Endothelial cell (in vitro differentiated cells): ENCODE measurements at places on chromosomes 5 and 9. TPM values are rescaled to one million over a fixed set of nuclear protein-coding genes. Genes with fewer than 3 reads are reported as not detected.

Gene SPINK5
- 4.3 TPM for total RNA-seq

Gene FGFR4
- total RNA-seq = 11.0 TPM

Gene ANKRD31
- total RNA-seq = 0.05 TPM

Gene ACO1
- total RNA-seq = 30.6 TPM

Gene SLC6A18
- not detected for total RNA-seq

Gene TAS2R1
- not detected for total RNA-seq

Gene C9
- not detected for total RNA-seq

Gene LHX2
- total RNA-seq = not detected

Gene CDX1
- total RNA-seq = 0.59 TPM

- H3K4me1 ChIP-seq = no peaks in the 10 kb centered on the region
- H3K27me3 ChIP-seq = no peaks in the 10 kb centered on the region
- no peak overlapping the region for H3K27ac ChIP-seq
- H3K4me3 ChIP-seq = no peak overlapping the region
- H3K36me3 ChIP-seq = no peaks in the 10 kb centered on the region
These were observed 134.9 kb downstream of the PRDM6 start for GRCh38 chr5:123223921-123224320.

GRCh38 chr9:96136992-96137670 lies 164.8 kb downstream of the HSD17B3 start:
- H3K27ac ChIP-seq = no peak overlapping the region
- peaks cover 3% of the 10 kb centered on the region for H3K4me1 ChIP-seq
- peaks cover 3% of the 10 kb centered on the region for H3K27me3 ChIP-seq
- no peak overlapping the region for H3K4me3 ChIP-seq
- DNase-seq = no peak

DNA sequence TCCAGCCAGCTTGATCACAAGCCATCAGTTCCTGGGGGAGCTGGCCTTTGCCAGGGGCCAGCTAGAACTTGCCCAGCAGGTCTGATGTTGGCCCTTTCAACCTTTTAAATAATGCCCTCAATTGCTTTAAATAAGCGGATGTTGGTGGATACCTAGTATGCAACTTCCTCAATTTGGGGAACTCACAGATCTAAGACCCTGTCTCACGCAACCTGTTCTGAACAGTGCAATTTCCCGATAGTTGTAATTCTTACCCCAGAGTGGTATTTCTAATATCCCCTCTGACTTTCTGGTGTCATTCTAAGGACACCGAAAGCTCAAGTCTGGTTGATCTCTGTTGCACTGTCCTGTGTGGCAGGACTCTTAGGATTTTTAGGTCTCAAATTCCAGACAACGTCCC lies 23.1 kb downstream of the GALNT12 start:
- no peak overlapping the region for H3K4me3 ChIP-seq
- peaks cover 1% of the 10 kb centered on the region for H3K27me3 ChIP-seq
- H3K4me1 ChIP-seq = peaks cover under 1% of the 10 kb centered on the region
- H3K36me3 ChIP-seq = no peaks in the 10 kb centered on the region
- DNase-seq = no peak

- peaks cover 4% of the 10 kb centered on the region for H3K27me3 ChIP-seq
- no peak overlapping the region for H3K27ac ChIP-seq
- peaks cover 49% of the 10 kb centered on the region for H3K4me1 ChIP-seq
- no peak for DNase-seq
- H3K36me3 ChIP-seq = peaks cover 4% of the 10 kb centered on the region
- H3K4me3 ChIP-seq = no peak overlapping the region
These were observed 12.9 kb upstream of the F2RL1 start for GRCh38 chr5:76805821-76806505.

DNA sequence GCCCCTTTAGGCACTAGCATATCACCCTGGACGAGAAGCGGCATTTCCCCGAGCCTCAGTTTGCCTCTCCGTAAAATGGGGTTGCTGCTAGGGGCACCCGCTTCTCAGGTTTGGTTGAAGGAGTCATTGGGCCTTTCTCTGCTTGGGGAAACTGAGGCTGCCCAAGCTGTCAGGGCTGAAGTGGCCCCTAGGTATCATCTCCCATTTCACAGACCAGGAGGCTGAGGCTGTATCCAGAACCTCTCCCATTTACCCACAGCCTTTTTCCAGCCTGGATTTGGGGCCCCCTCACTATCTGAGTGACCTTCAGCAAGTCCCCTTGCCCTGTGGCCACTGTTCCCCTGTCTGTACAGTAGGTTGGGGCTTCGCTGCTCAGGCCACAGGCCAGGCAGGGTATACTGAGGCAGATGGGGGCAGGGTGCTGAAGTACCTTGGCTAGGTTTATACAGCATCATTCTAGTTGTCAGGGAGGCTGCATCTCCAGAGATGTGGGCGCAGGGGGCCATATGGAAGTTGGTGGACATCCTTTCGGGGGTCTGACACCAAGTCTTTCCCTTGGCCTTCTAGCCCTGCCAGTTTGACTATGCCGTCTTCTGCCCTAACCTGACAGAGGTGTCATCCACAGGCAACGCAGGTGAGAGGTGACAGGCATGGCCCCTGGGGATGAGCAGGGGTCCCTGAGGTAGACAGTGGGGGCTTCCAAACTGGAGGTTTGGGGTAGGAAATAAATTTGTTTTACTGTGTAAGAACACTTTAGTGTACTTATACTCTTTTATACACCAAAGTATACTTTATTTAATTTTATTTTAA lies 7.9 kb downstream of the FPGS start:
- no peak for DNase-seq
- H3K27me3 ChIP-seq = peaks cover 23% of the 10 kb centered on the region
- H3K4me1 ChIP-seq = peaks cover 2% of the 10 kb centered on the region
- H3K36me3 ChIP-seq = peaks cover 10% of the 10 kb centered on the region

DNA sequence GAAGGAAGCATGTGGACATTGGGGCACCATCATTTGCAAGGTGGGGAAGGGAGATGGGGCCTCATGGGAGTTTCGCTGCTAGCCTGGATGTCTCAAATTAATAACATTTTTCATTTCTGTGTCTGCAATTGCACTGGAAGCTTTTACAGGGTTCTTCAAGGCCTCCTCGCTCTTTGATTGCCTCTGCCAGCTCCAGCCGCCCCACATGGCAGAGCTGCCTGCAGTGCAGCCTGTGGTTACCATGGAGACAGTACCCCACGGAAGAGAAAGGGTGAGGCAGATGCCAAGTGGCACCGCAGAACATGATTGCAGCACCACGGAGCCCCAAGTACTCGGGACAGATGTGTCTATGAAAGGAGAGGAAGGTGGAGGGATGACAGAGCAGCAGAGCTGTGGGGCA lies 25.4 kb downstream of the CTNND2 start:
- no peaks in the 10 kb centered on the region for H3K27me3 ChIP-seq
- no peak for DNase-seq
- H3K4me3 ChIP-seq = no peak overlapping the region
- H3K36me3 ChIP-seq = no peaks in the 10 kb centered on the region

GRCh38 chr5:33507426-33507825 lies 66.7 kb downstream of the TARS1 start:
- H3K27ac ChIP-seq = no peak overlapping the region
- no peaks in the 10 kb centered on the region for H3K4me1 ChIP-seq
- no peak for DNase-seq
- H3K36me3 ChIP-seq = no peaks in the 10 kb centered on the region
- no peak overlapping the region for H3K4me3 ChIP-seq

DNA sequence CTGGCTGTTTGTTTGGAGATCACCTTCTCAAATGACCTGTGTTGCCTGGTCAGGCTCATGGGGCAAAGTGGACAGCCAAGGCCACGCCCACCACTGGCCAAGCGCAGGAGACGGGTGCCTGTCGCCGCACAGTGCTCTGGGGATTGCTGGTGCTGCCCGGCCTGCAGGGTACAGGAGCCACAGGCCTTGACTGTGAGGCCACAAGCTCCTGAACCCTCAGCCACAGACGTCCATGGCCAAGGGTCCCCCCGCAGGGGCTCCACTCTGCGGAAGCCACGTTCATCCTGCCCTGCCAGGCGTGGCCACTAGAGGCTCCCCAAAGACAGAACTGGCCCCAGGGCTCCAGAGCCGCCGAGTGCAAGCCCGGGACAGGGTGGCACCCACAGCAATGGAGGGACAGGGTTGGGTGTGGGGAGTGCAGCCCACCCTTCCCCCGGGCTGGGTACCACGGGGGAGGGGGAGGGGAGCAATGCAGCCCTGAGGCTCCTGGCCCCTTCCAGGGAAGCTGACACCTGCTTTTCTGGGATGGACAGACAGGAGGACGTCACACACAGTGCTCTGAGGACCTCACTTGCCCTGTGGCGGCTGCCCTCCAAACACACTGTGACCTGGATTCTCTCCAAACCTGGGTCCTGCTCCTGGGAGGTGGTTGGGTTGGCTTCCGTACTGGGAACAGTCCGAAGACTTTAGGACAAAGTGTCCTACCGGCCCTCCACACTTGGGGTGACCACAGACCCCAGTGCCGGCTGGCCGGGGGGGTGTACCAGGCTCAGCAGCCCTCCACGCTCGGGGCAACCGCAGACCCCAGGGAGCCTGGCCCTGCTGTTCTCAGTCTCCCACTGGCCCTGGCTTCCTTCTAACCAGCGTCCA lies 21.5 kb downstream of the TPPP start:
- peaks cover 30% of the 10 kb centered on the region for H3K27me3 ChIP-seq
- no peaks in the 10 kb centered on the region for H3K4me1 ChIP-seq

DNA sequence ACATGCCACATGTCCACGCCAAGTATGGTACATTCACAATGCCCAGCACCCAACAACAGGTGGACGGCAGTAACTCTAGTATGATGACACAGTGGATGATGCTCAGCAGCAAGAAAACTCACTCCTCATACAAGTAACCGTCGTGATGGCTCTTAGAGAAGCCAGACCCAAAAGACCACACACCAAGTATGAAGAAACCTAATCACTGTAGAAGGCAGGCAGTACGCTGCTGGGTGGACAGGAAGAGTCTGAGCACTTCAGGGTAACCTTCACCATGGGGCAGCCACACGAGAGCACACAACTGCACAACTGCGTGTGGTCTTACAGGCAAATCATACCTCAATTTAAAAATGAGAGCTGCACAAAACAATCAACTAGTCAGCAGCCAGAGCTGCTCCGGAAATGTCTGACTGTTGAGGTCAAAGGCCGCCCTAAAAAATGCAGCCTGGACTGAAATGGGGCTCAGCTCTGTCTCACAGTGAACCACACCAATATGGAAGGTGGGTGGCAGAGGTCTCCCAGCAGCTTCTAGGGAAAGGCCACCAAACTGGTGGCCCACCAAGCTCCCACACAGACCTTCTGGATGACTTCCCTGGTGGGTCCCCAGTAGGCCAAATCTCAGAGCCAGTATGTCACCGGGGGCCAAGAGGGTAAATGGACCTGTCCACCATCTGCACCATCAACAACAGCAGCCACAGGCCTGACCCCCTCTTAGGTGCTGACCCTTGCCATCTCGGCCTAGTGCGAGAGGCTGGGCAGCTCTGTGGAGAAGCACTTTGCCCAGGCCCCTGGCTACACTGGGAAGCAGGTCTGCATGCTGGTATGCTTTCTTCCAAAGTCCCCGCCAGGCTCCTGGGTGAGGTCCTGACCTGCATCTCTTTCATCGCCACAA lies 17.8 kb downstream of the BICD2 start:
- peaks cover 8% of the 10 kb centered on the region for H3K4me1 ChIP-seq
- DNase-seq = no peak
- no peak overlapping the region for H3K4me3 ChIP-seq
- H3K27ac ChIP-seq = peak overlapping the region; percentile 48
- H3K36me3 ChIP-seq = peaks cover 14% of the 10 kb centered on the region

DNA sequence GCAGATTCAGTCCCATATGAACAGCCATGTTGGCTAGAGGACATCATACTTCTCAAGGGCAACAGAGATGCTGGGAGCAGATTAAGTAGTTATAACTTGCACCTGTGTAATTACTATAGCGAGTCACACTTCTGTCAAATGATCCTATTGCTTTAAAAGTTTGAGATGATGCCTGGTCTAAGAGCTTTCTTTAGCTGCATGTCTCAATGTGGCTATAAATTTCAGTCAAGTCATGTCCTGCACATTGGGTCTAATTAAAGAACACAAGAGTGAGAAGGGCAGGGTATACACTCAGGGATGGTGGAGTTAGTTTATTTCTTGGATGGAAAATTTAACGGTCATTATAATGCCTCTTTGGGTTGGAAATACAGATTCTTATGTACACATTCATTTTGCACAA lies 557.3 kb downstream of the RAB3C start:
- no peaks in the 10 kb centered on the region for H3K36me3 ChIP-seq
- H3K27me3 ChIP-seq = no peaks in the 10 kb centered on the region
- no peak for DNase-seq
- no peak overlapping the region for H3K4me3 ChIP-seq
- H3K4me1 ChIP-seq = no peaks in the 10 kb centered on the region

GRCh38 chr9:85377731-85378289 lies 363.9 kb downstream of the AGTPBP1 start:
- no peaks in the 10 kb centered on the region for H3K4me1 ChIP-seq
- no peaks in the 10 kb centered on the region for H3K36me3 ChIP-seq
- DNase-seq = no peak
- no peak overlapping the region for H3K27ac ChIP-seq
- H3K4me3 ChIP-seq = no peak overlapping the region

- peak overlapping the region; percentile 7 for H3K4me3 ChIP-seq
- peaks cover 14% of the 10 kb centered on the region for H3K4me1 ChIP-seq
- no peak for DNase-seq
- peaks cover 25% of the 10 kb centered on the region for H3K36me3 ChIP-seq
- H3K27ac ChIP-seq = no peak overlapping the region
These were observed 271.3 kb downstream of the ARHGAP26 start for GRCh38 chr5:143041461-143041860.

DNA sequence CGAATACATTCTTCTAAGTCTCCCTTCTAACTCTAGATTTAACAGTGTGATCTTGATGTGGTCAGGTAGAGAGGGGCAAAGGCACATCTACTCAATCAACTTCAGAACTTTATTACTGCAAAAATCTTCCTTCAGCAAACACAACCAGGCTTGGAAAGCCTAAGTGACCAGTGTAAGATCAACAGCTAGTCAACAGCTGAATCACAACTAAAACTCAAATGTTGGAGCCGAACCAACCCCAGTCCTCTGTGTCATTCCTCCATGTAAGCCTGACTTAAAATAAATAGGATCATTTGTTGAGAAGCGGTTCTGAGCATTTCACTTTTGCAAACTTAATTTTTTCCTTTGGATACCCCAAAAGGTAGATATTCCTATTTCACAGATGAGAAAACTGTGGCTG lies 352.7 kb downstream of the EBF1 start:
- no peaks in the 10 kb centered on the region for H3K36me3 ChIP-seq
- no peaks in the 10 kb centered on the region for H3K27me3 ChIP-seq
- H3K27ac ChIP-seq = no peak overlapping the region

- H3K4me3 ChIP-seq = no peak overlapping the region
- no peak for DNase-seq
- peaks cover 21% of the 10 kb centered on the region for H3K4me1 ChIP-seq
These were observed 405.2 kb upstream of the MPDZ start for GRCh38 chr9:13684656-13685055.
